ENCODE measurements at places on chromosomes 13 and 19. TPM values are rescaled to one million over a fixed set of nuclear protein-coding genes. Genes with fewer than 3 reads are reported as not detected.

GRCh38 chr13:78596399-78596735, 7.0 kb downstream of the POU4F1 start:
- no peak for DNase-seq

DNA sequence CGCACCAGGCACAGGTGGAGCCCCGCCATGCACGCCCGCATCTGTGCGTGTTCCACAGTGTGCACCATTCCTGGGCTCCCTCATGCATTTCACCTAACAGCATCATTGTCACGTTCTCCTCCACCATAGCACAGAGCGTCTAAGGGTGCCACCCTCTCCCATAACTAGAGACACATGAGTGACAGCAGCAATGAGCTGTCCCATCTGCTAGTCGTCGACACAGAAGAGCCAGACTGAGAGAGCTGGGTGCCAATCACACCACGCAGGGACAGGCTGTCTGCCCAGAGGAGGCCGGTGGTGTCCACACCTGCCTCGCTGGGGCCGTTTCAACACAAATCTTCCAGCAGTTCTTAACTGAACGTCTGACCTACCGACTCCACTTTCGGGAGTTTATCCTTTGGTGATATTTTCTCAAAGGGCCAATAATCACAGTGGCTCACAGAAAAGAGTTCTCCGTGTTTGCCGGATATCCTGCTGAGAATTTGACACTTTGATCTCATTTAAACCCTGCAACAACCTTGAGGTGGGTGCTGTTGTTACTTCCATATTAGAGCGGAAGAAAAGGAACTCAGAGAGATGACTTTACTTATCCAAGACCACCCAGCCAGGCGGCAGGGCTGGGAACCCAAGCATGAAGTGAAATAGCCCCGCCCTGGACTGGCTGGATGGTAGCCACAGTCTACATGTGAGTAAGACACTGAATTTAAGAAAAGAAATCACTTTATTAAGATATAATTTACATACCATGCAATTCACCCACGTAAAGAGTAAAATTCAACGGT, 16.2 kb downstream of the CLEC11A start:
- DNase-seq, result no peak

- DNase-seq, result no peak
Measured at GRCh38 chr13:21149568-21149967, 26.8 kb downstream of the SKA3 start.

DNA sequence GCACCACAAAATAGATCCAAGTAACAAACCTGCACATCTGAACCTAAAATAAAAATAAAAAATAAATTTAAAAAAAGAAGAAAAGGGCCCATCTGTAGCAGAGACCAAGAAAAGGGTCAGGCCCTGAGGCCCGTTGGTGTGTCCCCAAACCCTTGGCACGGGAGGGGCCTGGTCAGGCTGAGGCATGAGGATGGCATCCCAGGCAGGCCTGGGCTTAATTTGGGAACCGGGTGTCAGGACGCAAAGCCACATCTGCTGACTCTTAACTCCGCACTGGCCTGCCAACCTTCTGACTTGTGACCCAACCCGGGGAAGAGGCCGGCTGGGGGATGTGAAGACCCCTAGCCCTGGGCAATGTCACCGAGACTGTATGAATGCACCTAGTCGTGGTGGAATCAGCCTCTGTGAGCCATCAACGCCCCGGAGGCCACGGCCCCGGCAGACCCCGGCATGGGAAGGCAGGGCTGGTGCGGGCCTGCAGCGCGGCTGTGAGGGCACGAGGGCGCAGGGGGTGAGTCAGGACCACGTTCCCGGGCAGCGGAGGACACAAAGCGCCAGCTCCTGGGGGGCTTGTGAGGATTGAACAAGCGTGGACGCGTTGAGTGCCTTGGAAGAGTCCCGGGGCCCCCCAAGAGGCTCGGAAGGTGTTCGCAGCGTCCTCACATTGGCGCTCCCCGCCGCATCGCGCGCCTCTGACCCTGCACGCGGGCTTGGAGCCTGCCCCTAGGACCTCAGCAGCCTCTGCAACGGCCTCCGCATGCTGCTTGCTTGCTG, 38.2 kb downstream of the ATP12A start:
- no peak for DNase-seq

DNA sequence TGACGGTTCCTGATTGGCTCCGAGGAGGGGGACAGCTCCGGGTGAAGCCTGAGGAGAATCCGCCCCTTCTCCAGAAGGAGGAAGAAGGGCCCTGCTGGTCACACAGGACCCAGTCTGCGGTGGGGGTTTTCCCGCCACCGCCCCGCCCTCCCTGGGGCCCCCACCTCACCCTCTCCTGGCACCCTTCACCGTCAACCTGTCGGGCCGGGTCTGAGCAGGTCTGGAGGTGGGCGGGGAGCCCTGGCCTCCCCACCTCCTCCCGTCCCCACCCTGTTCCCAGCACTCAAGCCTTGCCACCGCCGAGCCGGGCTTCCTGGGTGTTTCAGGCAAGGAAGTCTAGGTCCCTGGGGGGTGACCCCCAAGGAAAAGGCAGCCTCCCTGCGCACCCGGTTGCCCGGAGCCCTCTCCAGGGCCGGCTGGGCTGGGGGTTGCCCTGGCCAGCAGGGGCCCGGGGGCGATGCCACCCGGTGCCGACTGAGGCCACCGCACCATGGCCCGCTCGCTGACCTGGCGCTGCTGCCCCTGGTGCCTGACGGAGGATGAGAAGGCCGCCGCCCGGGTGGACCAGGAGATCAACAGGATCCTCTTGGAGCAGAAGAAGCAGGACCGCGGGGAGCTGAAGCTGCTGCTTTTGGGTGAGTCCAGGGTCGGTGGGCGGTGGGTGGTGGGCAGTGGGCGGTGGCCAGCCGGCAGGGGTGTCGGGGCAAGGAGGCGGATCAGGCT, at the start of gene GNA15:
TSS of gene GNA15 (plus strand) at position 73 of the 723 bp plus-strand sequence. CDS start at position 491, 418 bp downstream.
- DNase-seq, result no peak

GRCh38 chr19:19777692-19778091, 43.9 kb downstream of the ZNF506 start:
- DNase-seq, result no peak

DNA sequence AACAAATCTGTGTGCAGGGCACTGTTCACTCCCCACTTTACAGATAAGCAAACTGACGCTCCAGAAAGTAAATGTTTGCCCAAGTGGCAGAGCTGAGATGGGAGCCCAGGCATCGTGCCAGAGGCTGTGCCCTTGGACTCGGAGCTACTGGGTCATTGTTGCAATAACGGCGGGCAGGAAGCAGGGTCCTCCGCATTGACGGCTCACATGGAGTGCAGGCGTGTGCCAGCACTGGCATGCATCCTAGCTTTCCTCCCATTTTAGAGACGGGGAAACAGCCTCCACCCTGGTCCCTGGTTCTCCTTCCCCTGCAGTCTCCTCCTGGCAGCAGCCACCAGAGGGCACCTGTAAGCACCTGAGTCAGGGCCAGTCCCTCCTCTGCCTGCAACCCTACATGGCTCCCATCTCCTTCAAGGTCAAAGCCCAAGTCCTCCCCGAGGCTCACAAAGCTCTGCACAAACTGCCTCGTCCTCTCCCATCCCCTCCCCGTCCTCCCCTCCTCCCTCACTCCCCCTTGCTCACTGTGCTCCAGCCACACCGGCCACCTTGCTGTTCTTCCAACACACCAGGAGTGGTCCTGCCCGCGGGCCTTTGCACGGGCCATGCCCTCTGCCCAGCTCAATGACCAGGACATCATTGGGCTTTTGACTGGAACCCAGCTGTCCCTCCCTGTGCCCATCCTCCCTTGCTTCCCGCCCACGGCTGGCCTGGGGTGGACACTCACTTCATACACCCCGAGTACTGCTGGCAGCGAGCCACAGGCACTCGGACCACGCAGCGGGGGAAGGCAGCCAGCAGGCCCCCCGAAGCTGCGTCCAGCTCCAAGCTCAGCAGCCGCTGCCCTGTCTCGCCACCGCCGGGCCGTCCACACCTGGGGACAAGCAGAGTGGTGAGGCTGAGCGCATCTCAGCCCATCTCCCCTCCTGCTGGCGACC, 7.7 kb upstream of the LRG1 start:
- no peak for DNase-seq

DNA sequence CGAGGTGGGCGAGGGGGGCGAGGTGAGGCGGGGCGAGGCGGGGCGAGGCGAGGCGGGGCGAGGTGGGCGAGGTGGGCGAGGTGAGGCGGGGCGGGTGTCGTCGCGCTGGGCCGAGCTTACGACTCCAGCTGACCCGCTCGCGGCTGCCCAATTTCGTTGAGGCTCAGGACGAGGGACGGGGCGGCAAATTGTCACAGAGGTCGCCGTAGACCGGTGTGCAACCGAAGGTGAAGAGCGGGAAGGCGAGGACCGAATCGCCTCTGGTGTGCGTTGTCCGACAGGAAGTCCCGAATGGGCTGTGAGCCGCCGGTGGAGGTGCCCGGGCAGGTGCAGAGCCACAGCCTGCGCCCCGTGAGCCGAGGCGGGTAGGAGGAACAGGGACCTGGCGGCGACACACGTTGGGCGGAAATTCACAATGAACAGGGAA, at the start of gene LACC1:
TSS of gene LACC1 (plus strand) at position 150 of the 427 bp plus-strand sequence. CDS start 1,082 bp downstream, outside the sequence.
- DNase-seq, result no peak

DNA sequence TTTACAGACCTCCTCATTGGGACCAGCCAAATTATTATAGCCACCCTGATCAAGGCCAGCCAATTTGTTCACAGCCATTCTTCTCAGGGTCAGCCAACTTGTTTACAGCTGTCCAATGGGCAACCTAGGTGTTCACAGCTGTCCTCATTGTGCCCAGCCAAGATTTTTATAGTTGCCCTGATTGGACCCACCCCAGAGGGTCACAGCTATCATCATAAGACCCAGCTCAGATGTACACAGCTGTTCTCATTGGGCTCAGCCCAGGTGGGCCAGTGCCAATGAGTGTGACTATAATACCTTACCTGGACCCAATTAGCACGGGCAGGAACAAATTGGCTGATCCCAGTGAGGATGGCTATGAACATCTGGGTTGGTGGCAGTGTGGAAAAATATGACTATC, 1151.8 kb downstream of the UQCRFS1 start:
- no peak for DNase-seq

- DNase-seq, result no peak
Measured at GRCh38 chr19:2791876-2792275, 6.6 kb downstream of the THOP1 start.

GRCh38 chr19:6021878-6022569, 44.1 kb upstream of the RANBP3 start:
- peak; percentile 21 for DNase-seq

DNA sequence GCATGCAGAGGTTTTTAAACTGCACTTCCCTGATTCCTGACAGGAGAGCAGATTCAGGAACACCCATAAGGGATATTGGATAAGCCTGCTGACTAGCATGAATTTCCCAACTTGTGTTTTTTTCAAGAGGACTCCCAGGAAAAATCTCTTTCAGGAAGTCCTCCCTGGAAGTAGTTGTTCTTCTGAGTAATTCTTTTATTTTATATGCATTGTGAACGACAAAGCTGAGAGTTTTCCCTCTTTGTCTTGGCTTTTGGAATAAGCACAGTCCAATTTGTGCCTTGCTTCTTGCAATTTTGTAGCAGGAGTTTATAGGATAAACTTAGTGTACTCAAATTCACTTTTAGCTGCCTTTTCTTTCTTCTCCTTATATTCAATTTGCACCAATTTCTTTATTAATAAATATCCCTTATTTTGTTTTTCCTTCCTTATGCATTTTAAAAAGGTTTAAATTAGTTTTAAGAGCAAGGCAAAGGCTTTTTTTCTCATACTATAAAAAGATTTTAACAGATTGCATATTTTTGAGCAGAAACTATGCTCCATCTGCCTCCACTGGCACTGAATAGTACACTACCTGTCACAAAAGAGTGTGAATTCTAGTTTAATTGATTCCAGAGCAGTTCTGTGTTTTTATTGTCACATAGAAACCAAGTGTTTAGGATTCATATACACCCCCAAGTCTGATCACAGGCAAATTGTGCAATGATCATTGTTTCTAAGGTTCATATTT, 543.3 kb upstream of the SPRY2 start:
- no peak for DNase-seq

DNA sequence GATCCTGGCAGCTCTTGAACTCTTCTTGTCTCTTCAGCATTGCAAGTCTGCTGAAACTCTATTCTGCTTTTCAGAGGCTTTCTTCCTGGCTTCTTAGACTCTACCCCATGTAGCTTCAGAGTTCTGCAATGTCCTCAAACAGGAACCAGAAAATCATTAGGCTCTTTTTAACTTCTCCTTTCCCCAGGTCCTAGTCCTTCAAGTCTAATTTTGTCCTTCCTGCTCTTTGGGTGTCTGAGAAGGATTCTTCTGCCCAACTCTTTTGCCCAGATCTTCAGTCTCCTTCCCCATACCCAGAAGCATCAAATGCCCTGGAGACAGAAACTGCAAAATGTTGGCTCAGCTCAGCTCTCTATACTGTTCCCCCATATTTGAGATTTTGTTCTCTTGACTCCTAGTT, 50.0 kb upstream of the CALM3 start:
- no peak for DNase-seq

DNA sequence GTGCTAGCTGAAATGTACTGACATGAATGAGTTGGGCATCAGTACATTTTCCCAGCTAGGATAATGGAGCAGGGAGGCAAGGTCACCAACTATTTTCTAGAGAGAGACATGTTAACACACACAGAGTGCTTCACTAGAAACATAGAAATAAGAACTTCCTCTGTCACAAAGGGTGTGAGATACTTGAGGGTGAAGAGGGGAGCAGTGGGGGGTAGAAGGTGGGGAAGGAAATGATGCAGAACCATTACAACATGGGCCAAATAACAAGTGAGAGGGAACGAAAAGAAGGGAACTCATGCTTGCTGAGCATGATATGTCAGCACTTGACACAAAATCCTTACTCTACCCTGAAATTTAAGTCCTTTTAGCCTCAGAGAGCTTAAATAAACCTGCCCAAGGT, 87.8 kb upstream of the RFC3 start:
- DNase-seq, result no peak

DNA sequence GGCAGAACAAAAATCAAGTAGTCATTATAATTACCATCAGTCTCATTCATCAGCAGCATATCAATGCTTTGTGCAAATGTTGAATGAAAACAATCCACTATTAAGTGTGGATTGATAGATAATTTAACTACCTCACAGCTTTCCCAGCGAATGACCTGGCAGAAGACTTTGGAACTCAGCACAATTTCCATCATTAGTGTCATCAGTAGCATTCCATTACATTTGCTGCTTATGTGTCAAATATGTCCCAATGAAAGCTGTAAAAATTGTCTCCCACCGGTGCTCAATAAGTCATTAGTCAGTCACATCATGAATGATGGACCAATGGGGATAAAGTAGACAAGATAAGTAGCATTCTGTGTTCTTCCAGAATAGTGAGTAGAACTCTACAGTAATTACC, 1513.5 kb upstream of the PRR20A start:
- DNase-seq, result no peak

DNA sequence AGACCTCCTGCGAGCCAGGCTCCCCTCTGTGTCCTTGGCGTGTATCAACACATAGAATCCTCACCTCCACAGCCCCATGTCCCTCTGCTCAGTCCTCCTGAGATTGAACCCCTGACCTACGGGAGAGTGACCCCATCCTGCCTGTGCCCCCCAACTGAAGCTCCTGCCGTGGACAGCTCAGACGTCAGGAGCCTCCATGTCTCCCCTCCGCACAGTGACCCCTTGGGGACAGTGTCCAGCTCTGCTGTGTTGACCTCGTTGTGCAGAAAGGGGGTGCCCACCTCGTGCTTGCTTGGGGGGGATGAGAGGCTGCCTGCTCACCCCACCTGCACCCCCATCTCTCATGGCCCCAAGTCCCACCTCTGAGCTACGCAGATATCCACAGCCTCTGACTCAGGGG, 490 bp upstream of the SIGLEC9 start:
- DNase-seq, result no peak

GRCh38 chr13:106382534-106382933, 152.9 kb downstream of the EFNB2 start:
- no peak for DNase-seq

SRRM5 gene
- 0.12 TPM for polyA plus RNA-seq

SOX21 gene
- not detected for polyA plus RNA-seq

KLK15 gene
- polyA plus RNA-seq, result not detected

SLITRK6 gene
- polyA plus RNA-seq, result 13.2 TPM

TMEM91 gene
- polyA plus RNA-seq, result 6.3 TPM

SIGLEC7 gene
- polyA plus RNA-seq, result not detected

CEACAM20 gene
- not detected for polyA plus RNA-seq

GPC5 gene
- polyA plus RNA-seq, result 2.9 TPM

All from AG04450 (cell line).